ENCODE measurements at places on chromosomes 6 and 20.
A peak's percentile ranks its signal among the peaks of the same experiment; 100 is the strongest.

DNA sequence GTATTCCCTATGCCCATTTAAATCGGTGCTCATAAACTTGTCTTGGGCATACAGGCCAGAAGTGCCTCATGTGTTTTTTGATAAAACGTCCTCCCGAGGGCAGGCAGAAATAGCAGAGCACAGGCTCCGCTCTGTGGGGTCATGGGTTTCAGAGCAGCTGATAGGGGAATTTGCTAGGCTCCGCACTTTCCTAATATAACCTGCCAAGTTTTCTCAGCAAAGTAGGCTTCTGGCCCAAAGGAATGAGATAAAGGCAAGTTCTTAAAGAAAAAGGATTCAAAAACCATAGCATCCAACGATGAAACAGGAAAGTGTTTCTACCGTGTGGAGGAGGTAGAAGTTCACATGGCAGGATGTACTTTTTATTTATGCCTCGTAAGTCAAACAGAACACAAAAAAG is 69.8 kb upstream of the RALGAPA2 start:
- H3K4me1 ChIP-seq: no peaks in the 10 kb centered on the region
- no peak for DNase-seq
- H3K4me3 ChIP-seq: no peak overlapping the region

DNA sequence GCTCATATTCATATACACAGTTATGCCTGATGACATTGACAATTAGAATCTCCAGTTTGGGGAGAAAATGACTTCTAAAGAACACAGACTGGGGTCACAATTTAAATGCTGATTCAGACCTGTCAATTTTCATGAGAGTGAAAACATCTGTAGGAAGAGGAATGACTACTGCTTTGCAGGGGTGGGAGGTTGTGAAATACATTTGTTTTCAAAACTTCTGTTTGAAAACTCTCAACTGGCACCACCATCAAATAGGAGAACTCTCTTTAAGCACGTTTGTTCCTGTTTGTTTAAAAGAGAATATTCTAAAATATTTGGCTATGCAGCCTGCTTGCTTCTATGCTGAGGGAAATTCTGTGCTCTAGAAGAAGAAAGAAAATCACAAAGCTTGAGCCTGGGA is 50.8 kb upstream of the ADGRF5 start:
- peak; percentile 7 for DNase-seq
- no peak overlapping the region for H3K27ac ChIP-seq
- no peaks in the 10 kb centered on the region for H3K4me1 ChIP-seq
- H3K4me3 ChIP-seq: no peak overlapping the region
- no peaks in the 10 kb centered on the region for H3K27me3 ChIP-seq
- H3K36me3 ChIP-seq: no peaks in the 10 kb centered on the region

GRCh38 chr20:41168281-41169161 is 31.2 kb downstream of the PLCG1 start:
- H3K4me1 ChIP-seq: peaks cover 7% of the 10 kb centered on the region
- H3K4me3 ChIP-seq: no peak overlapping the region
- peaks cover 39% of the 10 kb centered on the region for H3K36me3 ChIP-seq
- H3K27me3 ChIP-seq: no peaks in the 10 kb centered on the region

GRCh38 chr20:64131406-64131805 is 24.0 kb upstream of the NPBWR2 start:
- no peak overlapping the region for H3K27ac ChIP-seq
- no peak for DNase-seq
- no peaks in the 10 kb centered on the region for H3K36me3 ChIP-seq
- no peak overlapping the region for H3K4me3 ChIP-seq
- H3K4me1 ChIP-seq: no peaks in the 10 kb centered on the region
- no peaks in the 10 kb centered on the region for H3K27me3 ChIP-seq

GRCh38 chr20:31949877-31950646 is 1.8 kb downstream of the PDRG1 start:
- peak overlapping the region; percentile 98 for H3K4me3 ChIP-seq
- peaks cover 4% of the 10 kb centered on the region for H3K36me3 ChIP-seq
- no peak overlapping the region for H3K27ac ChIP-seq
- DNase-seq: no peak
- H3K27me3 ChIP-seq: no peaks in the 10 kb centered on the region

GRCh38 chr20:9114709-9115108 is 45.8 kb downstream of the PLCB4 start:
- no peaks in the 10 kb centered on the region for H3K4me1 ChIP-seq
- no peak overlapping the region for H3K4me3 ChIP-seq
- no peak overlapping the region for H3K27ac ChIP-seq
- H3K27me3 ChIP-seq: no peaks in the 10 kb centered on the region
- no peaks in the 10 kb centered on the region for H3K36me3 ChIP-seq
- no peak for DNase-seq

- no peaks in the 10 kb centered on the region for H3K36me3 ChIP-seq
- H3K27me3 ChIP-seq: no peaks in the 10 kb centered on the region
- no peak overlapping the region for H3K4me3 ChIP-seq
- H3K4me1 ChIP-seq: peaks cover 9% of the 10 kb centered on the region
- no peak for DNase-seq
- H3K27ac ChIP-seq: no peak overlapping the region
These were observed 25.2 kb downstream of the HLA-A start for GRCh38 chr6:29967379-29968010.

GRCh38 chr20:14208956-14209355 is 128.5 kb downstream of the FLRT3 start:
- no peak overlapping the region for H3K4me3 ChIP-seq
- H3K27me3 ChIP-seq: no peaks in the 10 kb centered on the region
